ENCODE measurements at places on chromosomes 12 and 14.

GRCh38 chr14:62921466-62921865, 123.8 kb downstream of the KCNH5 start:
- H3K27ac ChIP-seq = no peak overlapping the region
- H3K36me3 ChIP-seq = no peaks in the 10 kb centered on the region
- no peak overlapping the region for H3K4me3 ChIP-seq
- no peaks in the 10 kb centered on the region for H3K4me1 ChIP-seq

DNA sequence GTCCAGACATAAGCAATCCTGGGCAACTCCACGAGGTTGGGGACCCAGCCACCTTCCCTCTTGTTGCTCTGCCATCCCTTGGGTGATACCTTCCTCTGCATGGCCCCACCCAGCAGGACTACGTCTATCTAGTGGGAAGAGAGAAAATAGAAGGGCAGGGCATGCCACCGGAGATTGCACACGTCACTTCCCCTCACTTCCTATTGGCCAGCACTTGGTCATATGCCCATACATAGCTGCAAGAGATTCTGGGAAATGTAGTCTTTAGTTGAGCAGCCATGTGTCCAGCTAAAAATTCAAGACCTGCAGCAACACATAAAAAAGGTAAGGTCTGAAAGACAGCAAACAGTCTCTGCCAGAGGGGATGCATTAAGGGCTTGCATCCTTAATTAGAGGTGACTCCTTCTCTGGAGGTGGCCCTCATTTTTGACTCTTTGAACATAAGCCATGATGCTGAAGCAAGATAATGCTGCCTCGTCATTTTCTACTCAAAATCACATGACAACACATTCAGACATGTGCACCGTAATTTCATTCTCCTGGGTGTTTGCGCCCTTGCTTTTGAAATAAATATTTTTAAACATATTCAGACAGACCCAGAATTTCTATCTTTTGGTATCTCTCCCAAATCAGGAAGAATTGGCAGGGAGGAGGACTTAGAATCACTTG, 91.8 kb upstream of the PWP1 start:
- H3K27me3 ChIP-seq = no peaks in the 10 kb centered on the region
- DNase-seq = no peak
- H3K4me3 ChIP-seq = no peak overlapping the region

DNA sequence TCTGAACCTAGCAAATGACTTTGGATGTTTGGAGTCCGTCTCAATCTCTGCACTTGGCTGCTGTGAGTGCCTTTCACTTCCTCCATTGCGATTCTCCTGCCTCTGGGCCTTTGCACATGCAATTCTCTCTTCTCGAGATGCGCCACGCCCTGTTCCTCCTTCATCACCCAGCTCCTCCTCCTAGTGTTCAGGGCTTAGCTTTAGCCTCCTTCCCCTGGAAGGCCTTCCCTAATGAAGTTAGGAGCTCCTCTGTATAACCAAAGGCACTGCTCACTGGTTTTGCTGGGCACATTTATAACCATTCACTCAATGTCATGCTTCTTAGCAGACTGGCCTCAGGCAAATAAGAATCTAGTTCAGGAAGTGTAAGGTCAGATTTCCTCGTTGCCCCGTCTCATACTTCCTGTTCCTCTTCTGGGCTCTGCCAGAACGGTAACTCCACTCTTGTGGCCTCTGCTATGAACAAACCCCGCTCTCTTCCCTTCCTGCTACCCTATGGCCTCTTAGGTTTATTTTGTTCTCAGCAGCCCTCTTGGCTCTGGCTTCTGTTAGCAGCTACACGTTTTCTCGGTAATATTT, 171.4 kb downstream of the CRADD start:
- H3K27me3 ChIP-seq = no peaks in the 10 kb centered on the region
- H3K27ac ChIP-seq = no peak overlapping the region
- no peak for DNase-seq
- no peaks in the 10 kb centered on the region for H3K4me1 ChIP-seq
- no peak overlapping the region for H3K4me3 ChIP-seq

DNA sequence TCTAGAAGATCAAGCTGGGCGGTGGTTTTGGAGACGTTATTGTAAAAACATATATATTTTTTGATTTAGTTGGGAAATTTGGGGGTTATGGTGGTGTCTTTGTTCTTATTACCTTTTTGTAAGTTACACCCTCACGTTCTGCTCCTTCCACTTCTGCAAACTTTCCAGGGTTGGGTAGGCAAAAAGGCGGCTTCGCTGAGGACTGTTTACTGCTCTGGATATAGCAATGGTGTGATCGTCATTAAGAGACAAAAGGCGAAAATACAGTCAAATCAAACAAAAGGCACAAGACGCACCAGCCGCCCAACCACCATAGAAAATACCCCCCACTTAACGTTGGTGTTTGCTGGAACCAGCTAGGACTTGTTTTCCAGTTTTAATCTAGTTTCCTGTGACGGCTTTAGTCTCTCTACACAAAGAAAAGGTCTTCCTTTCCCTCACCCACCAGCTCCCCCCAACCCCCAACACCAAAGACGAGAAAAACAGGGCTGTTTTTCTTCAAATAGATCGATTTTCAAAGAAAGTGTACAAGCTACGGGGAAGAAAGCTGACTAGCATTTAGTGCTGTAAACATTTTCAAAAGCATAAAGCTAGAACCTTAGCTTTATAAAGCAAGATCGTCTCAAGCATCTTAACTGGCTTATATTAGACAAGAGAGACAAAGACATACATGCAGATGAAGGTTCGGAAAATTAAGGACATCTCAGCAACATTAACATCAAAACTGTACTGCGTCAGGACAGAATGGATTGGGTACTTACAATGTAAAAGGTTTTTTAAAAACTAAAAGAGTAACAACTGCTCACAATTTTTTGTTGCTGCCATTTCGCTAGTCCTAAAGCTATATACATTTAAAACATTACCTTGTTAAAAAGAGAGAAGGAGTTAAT, 2.0 kb upstream of the SETD1B start:
- H3K4me3 ChIP-seq = peak overlapping the region; percentile 95
- no peaks in the 10 kb centered on the region for H3K27me3 ChIP-seq
- peaks cover 29% of the 10 kb centered on the region for H3K4me1 ChIP-seq
- DNase-seq = no peak
- no peaks in the 10 kb centered on the region for H3K36me3 ChIP-seq

DNA sequence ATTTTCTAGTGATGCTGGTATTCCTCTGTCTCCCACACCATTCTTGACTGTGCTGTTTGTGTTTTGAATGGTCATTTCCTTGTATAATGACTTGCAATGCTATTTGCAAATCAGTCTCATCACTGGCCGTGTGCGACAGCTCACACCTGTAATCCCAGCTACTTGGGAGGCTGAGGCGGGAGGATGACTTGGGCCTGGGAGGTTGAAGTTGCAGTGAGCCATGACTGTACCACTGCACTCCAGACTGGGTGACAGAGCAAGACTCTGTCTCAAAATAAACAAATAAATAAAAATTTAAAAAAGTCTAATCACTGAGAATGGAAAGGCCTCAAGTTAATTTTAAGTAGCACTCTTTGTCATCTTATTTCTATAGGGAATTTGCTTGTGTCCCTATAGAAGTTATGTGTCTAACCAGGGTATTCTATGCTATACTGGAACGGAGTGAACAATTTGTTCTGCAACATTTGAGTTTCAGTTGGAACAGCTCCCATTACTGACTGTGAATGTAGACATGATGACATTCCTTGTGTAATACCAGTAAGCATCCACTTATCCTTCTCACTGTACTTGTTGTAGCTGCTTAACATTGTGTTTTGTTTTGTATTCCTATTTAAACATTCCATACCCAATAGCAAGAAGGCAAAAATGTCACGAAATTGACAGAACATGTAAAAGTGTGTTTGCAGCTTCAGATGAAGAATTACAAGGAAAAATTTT, 126.3 kb downstream of the MGST1 start:
- H3K4me3 ChIP-seq = no peak overlapping the region
- DNase-seq = no peak
- H3K36me3 ChIP-seq = no peaks in the 10 kb centered on the region
- H3K4me1 ChIP-seq = no peaks in the 10 kb centered on the region
- H3K27me3 ChIP-seq = no peaks in the 10 kb centered on the region

Measured in thoracic aorta (tissue), 2 donors.